ENCODE measurements at places on chromosomes 4 and X.

DNA sequence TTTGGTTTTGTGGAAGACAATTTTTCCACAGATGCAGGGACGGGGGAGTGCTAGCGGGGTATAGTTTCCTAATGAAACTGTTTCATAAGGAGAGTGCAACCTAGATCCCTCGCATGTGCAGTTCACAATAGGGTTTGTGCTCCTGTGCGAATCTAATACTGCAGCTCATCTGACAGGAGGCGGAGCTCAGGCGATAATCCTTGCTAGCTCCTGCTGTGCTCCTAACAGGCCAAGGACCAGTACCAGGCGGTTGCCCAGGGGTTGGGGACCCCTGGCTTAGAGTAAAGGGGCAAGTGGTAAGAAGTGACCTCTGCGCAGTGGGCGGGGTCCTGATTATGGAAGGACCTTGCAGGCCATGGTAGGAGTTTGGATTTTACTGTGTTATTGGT lies 3.8 kb downstream of the SCML1 start:
- no peak for DNase-seq

DNA sequence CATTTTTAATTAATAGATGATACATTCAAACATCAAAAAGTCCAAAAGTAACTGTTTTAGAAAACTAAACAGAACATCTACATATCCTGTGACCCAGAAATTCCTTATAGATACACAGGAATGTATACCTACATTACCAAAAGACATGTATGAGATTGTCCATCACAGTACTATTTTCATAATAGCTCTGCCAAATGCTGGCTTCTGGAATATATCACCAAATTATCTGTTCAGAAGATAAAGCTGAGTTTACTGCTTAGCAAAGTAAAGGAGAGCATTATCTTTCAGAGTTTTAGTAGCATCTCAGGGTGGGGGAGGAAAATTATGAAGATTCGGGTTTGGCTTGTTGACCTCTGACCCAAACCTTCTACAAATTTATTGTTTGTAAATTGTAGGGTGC lies 368.9 kb upstream of the SLC7A11 start:
- no peak for DNase-seq

DNA sequence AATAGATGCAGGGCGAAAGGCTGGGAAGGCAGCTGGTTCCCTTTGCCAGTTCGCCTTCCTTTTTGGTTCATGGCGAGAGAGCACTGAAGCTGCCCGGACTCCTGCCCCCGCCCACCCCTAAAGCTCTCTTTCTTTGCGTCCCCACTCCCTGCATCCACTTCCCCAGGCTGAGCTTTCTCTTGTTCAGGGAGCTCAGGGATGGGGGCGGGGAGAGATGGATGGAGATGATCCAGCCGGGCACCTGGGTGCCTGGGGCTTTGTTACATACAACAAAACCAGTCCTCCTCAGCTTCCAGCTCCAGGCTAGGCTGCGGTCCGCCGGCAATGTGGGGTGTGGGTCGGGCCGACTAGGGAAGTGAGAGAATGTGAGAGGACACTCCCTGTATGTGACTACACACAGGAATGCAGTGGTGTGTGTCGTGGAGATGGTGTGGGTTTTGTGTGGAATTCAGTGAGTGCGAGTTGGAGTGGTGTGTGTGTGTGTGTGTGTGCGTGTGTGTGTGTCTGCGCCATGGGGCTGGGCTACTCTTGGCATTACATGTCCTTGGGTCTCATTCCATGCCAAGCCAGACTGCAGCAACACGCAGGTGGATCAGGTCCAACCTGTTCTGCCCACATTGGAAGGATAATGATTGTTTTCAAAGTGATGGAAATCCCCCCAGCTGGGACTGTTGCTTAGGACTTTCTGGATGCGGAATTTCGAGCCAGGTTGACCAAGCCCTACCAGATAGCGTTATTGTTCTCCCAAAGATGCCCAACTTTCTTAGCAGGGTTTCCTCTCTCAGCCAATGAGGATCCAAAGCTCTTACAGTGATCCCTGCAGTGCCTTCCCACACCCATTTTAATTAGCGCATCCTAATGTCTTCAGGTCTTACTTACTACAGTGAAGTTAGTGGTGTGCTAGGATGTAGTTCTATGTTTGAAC lies 149.4 kb upstream of the CHRDL1 start:
- no peak for DNase-seq

- DNase-seq = no peak
Measured at GRCh38 chr4:87851953-87852352, 19.2 kb downstream of the MEPE start.

GRCh38 chr4:152188801-152189200 lies 347.1 kb downstream of the FBXW7 start:
- DNase-seq = no peak

- DNase-seq = no peak
Measured at GRCh38 chr4:65861993-65862392, 191.7 kb upstream of the EPHA5 start.

- DNase-seq = no peak
Measured at GRCh38 chrX:112163906-112164305, 81.3 kb upstream of the TRPC5 start.

DNA sequence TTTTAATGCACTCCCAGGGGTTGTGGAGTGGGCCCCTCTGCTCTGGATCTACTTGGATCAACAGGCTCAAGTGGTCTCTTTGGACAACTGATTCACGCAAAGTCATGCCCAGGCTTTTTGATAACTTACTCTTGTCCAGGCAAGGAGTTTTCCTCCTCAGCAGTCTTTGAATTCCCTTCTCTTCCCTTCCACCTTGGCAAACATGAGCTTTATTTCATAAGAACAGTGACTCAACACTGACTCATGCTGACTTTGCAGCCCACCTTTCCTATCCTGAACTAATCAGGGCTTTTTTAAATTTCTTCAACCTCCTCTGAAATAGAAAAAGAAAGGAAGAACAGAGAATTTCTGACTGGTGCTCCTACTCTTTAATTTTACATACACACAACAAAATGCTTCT lies 132.1 kb upstream of the LDB2 start:
- no peak for DNase-seq

- no peak for DNase-seq
Measured at GRCh38 chr4:183589461-183590099, 69.4 kb downstream of the RWDD4 start.

DNA sequence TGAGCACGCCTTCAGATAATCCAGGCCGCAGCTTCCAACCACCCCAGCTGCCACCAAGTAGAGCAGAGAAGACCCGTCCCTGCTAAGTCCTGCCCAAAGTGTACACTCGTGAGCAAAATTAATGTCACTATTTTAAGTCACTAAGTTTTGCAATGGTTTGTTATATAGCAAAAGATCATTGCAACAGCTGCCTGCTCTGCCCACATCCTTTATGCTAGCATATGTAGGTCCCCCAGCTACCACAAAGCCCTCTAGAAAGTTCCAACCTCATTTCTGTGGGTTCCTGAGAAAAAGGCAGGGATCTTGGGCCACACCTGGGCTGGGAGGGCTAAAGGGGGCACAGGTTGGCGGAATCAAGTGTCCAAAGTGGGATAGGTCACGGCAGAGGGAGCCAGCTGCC lies 346.9 kb downstream of the BCOR start:
- DNase-seq = no peak

DNA sequence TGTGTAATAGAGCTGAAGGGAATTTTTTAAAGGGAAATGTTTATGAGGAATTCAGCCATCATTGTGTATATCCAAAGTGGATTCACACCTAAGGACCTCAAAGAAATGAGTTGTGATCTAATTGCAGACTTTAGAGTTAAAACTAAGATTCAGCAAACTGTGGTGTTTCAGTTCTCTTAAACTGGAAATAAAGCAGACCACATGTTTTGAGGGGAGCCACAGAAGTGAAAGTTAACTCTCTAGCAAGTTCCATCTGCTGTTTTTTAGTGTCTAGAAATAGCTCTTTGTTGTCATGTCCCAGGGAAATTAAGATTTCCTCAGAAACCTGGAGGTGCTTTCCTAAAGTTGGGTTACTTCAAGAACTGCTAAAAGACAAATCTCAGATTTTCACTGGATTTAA lies 97.3 kb upstream of the DDX3X start:
- DNase-seq = no peak

- DNase-seq = no peak
Measured at GRCh38 chr4:185716141-185716551, 95.8 kb downstream of the SORBS2 start.

DNA sequence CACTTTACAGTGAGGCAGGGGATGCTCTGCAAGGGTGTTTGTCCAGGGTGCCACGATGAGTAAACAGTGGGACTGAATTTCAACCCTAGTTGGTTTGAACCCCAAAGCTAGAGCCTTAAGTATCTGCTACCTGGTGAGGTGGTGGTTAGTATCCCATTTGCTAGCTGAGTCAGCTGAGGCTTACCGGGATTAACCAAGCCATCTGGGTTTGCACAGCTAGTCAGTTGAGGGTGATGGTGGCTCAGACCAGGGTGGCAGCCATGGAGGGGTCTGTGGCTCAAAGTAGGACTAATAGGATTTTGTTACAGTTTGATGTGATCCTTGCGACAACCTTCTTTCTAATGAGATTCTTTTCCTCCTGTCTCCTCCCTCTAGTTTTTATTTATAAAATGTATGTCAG lies 1.9 kb downstream of the EVC start:
- DNase-seq = no peak

- no peak for DNase-seq
Measured at GRCh38 chr4:77175201-77175611, 18.2 kb downstream of the CCNG2 start.

DNA sequence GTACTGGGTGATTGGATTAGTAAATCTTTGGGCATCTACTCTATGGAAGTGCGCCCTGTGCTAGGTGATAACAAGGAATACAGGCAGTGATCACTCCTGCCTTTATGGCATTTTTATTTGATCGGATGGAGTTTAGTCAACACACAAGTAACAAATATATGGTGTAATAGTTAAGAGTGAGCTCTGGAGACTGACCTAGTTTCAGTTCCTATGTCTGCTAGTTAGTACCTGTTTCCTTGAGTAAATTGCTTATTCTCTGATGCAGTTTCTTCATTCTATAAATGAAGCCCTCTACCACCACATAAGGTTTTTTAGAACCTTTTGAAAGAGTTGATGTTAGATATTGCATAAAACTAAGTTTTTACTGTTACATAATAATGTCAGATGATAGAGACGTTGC lies 134.6 kb downstream of the KDM6A start:
- no peak for DNase-seq

DNA sequence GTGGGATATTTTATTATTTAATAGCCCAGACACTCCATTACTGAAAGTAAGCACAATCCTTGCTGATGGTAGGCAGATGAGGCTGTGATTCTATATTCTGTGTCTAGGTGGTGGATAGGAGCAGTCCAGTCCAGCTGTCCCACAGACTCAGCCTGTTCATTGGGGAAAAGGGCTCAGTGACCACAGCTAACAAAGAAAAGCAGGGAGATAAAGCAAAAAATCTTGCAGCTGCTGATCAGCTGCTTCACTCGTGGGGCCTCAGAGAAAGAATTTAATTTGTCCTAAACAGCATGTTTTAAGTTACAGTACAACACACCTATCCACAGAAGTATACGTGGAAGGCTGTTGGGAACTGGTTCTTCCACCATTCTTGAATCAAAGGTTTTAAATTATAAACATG lies 40.7 kb upstream of the ANK2 start:
- no peak for DNase-seq

DNA sequence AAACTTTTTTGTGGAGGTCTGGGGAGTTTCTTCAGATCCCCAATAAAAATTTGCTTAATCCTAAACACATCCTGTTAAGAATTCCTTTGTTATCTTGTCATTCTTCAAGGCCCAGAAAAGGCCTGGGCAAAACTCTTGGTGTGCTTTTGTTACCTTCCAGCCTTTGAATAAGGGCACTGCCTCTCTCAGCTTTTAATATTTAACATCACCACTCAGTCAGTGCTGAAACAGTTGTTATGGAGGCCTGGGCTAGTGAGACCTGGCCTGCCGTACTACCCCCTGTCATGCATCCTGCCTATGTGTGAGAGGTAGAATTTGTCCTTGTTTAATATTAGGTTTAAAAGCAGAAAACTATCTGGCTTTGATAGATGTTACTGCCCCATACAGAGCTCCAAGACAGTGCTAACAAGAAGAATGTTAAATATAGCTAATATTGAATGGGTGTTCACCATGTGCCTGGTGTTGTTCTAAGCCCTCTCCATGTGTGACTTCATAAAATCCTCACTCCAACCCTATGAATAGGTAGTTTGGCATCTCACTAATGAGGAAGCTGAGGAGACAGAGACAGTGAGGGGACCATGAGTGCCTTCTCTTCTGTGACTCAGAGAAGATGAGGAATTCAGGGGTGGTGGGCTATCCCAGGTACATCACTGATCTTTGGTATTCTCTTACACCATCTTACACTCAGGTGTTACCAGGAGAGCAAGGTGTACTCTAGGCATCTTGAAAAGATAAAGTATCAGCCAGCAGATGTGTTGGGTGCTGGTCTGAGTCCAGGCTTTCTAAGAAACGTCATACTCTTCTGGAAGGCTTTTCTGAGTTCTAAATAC lies 6.2 kb downstream of the PPP1R2C start:
- no peak for DNase-seq

DNA sequence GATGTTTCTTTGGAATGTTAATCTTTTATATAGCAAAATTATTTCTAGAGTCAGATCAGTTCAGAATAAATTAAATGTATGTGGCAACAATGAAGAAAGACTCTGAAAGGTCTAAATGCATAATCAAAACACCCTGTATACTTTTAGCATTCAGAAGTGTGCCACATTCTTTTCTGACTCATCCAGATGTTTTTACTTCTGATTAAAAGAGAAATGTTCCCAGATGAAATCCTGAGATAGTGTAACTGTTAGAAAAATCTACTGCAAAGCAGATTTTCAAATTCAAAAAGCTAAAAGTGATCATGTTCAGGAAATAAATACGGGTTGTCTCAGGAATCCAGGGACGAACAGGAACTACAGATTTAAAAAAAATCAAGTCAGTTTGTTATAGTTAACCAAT lies 241.4 kb downstream of the GRIA3 start:
- DNase-seq = no peak

DNA sequence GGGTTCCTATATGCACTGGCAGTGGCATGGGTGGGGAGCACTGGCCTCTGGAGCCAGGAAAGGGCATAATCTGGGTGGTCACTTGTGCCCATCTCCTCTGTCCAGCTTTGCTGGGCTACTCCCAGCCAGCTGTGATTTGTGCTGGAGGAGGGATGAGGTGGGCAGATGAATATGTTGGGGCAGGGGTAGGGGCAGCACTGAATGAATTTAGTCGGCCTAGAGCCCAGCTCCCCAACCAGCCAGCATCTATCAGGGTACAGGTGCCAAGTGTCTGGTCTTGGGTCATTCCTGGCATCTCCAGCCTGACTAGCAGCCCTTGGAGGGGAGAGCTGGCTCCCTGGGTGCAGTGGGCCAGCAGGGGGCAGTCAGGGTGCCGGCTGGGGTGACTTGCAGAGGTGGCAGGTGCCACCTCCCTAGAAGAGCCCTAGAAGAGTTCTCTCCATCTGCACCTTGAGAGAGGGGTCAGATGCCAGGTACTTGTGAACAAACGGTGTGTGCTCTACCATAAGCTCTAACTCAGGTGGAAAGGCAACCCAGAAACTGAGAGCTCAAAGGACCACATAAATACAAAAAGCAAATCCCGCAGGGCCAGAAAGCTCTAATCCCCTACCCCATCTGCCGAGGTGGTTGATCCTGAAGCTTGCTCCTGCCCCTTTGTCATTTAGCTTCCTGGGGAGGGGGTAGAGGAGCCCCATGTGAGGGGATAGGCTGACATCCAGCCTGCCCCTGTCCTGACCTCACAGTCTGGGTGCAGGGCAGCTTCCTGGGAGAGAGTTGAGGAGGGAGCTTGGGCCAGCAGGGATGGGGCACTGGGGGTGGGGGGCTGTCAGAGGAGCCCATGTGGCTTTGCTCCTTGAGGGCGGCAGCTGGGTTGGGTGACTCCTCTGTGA lies 2.2 kb downstream of the SORCS2 start:
- peak; percentile 26 for DNase-seq

- DNase-seq = no peak
Measured at GRCh38 chr4:31445526-31445925, 725.4 kb downstream of the PCDH7 start.

GRCh38 chr4:29276150-29276549 lies 1444.0 kb upstream of the PCDH7 start:
- no peak for DNase-seq

All from stimulated activated naive CD8-positive, alpha-beta T cell treated with anti-CD3 and anti-CD28 coated beads, Interleukin-15, amount 100 ng/mL, for 72 hours (primary cell).